ENCODE measurements at places on chromosomes 3 and 15.

DNA sequence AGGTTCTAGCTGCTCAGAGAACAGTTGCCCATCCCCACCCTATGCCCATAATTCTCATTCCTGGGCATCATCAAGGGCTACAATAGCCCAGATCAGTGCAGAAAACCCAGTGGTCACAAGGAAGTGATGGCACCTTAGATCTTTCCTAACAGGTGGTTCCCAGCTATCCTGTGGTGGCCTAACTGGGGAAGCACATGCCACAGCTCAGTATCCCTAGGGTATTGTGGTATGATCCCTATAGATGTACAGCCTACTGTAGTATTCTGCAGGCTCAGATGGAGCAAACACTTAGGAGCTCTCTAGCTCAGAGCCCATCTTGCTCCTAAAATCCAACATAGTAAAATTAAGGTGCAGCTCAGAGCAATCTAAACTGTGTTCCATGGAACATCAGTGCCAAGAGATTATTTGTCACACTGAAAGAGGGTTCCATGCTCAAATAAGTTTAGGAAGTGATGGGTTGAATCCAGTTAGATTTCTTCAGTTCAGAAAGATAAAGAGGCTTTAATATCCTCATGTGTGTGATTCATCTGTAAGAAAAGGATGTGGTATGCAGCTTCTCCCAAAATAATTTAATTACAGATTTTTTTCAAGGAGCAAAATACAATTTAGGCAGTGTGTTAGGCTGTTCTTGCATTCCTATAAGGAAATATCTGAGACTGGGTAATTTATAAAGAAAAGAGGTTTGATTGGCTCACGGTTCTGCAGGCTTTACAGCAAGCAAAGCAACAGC, 4.4 kb downstream of the A4GNT start:
- no peak for DNase-seq

GRCh38 chr3:125043599-125044151, 12.1 kb downstream of the HEG1 start:
- no peak for DNase-seq

DNA sequence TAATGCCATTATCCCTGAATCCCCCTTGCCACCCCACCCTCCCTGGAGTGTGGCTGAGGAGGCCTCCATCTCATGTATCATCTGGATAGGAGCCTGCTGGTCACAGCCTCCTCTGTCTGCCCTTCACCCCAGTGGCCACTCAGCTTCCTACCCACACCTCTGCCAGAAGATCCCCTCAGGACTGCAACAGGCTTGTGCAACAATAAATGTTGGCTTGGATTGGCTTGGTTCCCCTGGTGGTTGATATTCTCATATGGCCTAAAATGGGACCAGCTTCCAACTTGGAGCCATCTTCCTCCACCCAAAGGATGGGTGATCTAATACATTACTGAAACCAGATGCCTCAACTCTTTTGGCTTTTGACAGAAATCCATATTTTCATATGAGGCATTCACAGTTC, 34.9 kb downstream of the VIPR1 start:
- DNase-seq: no peak

DNA sequence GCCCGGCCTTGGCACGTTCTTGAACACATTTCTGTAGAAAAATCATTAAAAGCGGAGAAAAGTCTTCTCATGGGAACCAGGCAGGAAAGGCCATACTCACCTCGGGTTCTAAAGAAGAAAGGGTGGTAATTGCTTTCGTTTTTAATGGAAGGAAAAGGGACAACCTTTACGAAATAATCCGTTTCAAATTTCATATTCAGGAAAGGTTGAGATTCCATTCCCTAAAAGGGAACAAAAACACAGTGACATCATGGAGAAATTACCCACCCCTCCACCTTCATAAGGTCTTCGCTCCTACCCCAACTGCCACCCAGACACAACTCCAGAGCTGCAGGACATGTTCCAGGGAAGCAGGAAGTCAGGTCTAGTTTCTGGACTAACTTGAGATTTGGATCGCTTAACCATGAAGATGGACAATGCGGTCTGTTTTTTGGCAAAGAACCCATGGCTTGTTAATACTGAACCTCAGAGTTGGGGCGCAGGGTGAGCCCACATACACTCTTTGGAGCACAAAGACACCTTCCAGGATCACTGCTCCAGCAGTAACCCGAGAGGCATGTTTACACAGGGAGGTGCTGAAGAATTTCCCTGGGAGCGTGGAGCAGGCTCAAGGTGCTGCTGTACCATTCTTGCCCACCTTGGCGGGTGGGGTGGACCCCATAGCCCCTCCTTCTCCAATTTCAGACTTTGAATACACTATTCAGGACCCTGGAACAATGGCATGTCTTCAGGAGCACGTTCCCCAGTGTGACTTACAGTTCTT, 49.2 kb downstream of the SPATA12 start:
- DNase-seq: no peak

GRCh38 chr3:10224794-10225665, 23.2 kb upstream of the TATDN2 start:
- DNase-seq: peak; percentile 80

GRCh38 chr3:108202834-108203233, 19.4 kb downstream of the IFT57 start:
- DNase-seq: no peak

DNA sequence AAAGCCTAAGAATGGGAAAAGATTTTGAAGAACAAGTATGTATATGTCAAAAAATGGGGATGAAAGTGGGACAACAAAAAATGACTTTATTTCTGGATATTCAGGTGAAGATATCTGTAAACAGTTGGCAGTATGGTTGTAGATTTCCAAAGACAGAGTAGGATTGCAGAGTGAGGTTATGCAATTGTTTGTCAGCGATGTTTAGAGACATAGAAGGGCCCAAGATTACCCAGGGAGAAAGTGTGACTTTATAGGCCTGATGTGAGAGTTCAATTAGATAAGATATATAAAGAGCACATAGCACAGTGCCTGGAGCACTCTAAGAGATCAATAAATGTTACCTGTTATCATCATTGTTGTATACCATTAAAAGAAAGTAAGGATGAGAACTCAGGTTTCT, 319.8 kb downstream of the DOCK3 start:
- DNase-seq: no peak

- peak; percentile 28 for DNase-seq
Measured at GRCh38 chr3:6528951-6529350, 332.0 kb upstream of the GRM7 start.

DNA sequence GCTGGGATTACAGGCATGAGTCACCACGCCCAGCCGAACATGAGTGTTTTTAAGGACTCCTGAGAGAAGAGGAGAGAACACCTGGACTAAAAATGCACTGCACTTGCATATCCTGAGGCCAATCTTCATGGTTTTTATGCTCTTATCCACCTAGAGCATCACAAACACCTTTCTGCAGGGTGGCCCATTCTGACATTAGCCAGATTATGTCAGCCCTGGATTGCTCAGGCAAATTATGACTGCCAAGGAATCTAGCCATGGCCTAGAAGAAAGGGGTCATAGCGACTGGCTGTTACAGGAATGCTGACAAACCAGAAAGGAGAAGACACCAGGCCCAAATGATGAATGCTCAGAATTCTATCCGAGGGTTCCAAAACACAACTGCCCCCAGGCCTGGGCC, 40.9 kb upstream of the HERC1 start:
- DNase-seq: no peak

GRCh38 chr15:39472621-39473297, 108.1 kb upstream of the THBS1 start:
- DNase-seq: no peak

GRCh38 chr3:126394977-126395321, 240 bp downstream of the CFAP100 start:
- DNase-seq: no peak

DNA sequence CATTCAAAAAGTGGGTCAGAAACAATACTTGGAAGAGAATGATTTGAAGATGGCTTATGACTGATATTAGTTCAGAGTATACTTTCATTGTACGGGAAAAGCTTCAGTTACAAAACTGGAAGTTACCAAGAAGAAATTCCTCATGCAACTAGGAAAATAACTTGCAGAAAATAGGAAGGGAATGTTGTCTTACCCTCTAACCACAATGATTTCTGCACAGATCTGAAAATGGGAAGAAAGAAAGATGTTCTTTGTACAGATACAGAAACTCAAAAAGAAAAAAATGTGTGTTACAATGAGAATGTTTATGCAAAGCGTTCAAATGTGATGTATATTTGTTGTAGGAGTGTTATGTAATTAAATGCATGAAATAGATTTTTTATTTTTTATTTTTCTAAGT, 3.7 kb downstream of the ZNF280D start:
- no peak for DNase-seq

GRCh38 chr15:64630396-64631107, 144.8 kb downstream of the RBPMS2 start:
- no peak for DNase-seq

GRCh38 chr3:45642731-45643152, 46.5 kb upstream of the SACM1L start:
- DNase-seq: peak; percentile 64

DNA sequence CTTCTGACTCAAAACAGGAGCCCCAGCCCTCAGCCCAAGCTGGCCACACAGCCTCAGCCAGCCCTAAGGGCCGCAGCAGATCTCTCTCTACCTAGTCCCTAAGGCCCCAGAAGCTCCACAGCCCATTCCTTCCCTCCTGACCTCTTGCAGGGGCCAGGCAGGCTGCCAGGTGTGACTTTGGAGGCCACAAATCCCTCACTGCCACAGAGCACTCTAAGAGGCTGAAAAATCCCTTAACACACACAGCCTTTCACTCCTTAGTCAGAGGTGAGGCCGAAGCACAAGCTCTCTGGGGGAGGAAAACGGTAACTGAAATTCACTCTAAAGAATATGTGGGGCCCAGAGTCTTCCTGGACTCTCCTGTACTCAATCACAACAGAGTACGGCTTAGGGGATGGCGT, 23.3 kb downstream of the LRRC2 start:
- no peak for DNase-seq

DNA sequence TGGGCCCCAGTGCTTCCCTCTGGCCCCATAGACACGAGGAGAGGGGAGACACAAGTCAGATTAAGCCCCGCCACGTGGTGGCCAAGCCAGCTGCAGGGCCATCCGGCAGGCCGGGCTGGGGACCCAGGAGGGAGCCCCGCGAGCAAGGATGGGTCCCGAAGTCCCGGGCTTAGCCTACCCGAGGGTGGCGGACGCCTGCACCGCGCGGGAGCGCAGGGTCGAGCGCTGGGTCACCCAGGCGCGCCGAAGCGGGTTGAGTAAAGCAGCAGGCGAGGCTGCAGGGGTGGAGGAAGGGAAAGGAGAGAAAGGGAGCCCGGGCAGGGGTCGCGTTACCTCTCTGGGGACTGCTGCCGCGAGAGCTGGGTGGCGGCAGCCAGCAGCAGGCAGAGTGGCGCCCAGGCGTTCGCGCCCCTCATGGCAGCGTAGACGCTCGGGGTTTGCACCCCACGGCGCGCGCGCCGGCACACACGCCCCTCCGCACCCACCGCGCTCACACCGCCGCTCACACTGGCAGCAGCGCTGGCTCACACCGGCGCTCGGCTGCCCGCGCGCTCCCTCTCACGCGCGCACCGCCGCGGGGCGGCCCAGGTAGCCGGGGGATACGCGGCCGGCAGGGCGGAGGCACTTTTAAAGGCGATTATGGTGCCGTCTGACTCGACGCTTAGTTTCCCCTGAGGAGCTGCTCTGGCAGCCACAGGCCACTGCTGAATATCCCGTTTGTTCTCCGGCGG, at the start of gene PCOLCE2:
PCOLCE2 (minus strand) TSS at position 603 of the 731 bp plus-strand sequence; CDS start at position 416, 187 bp downstream.
- no peak for DNase-seq

- DNase-seq: no peak
Measured at GRCh38 chr3:109874896-109875708, 537.8 kb upstream of the DPPA4 start.

DNA sequence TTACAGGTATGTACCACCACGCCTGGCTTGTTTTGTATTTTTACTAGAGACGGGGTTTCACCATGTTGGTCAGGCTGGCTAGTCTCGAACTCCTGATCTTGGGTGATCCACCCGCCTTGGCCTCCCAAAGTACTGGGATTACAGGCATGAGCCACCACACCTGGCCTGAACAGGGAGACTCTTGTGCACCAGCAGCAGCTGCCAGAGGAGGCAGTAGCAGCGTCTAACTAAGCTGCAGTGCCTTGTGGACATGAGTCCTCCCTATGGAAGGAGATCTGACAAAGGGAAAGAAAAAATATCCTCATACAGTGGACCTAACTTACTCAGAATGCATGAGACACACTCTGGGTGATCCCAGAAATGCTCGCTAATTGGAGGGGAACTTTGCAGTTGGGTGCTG, 36.8 kb upstream of the NEO1 start:
- no peak for DNase-seq

- no peak for DNase-seq
Measured at GRCh38 chr3:180755556-180755955, 76.3 kb upstream of the CCDC39 start.
